ENCODE measurements at places on chromosomes 4 and X.

- no peak for DNase-seq
These were observed 208.8 kb downstream of the SH2D1A start for GRCh38 chrX:124555036-124555595.

GRCh38 chrX:20715176-20715575, 448.5 kb upstream of the RPS6KA3 start:
- no peak for DNase-seq

GRCh38 chr4:124757126-124757525, 44.6 kb upstream of the ANKRD50 start:
- DNase-seq: no peak

DNA sequence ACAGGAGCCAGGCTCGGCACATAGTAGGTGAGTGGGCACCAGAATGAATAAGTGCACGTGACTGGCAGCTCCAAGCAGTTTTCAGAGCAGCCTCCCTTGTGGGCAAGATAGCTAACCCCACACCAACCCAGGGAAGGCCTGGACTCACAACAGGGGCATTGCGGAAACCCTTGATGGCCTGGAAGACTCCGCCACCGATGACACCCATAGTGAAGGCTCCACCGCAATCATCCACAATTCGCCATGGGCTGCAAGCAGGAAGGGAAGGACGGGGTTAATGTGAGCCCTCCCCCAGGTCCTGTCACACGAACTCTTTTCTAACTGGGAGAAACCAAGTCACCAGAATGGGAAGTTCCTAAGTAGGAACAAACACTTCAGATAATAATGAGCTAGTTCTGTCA, 957 bp downstream of the TIMM17B start:
- no peak for DNase-seq

- DNase-seq: no peak
These were observed 684.9 kb upstream of the MAGEB2 start for GRCh38 chrX:29530501-29530900.

DNA sequence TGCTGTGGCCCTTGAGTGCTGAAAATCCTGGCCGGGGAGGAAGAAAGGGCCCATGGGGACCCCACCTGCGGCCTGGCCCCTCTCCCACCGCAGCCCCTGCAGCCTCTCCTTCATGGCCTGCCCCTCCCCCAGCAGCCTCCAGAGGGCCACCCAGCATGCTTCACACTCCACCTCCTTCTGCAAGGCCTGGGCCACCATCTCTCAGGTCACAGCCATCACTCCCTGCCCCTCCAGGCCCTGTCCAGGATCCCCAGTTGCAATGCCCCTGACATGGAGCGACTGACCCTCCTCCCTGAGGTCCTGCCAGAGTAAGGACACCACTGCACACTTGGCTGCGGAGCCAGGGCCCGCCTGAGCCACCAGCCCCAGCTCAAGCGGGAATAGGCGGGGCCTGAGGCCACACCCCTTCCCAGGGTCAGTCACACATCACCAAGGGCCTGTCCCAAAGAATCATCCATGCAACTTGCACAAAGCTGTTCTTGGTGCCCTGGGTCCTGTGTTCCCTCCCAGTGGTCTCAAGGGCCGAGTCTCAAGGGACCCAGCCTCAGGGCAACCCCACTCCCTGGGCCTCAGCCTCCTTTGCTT, 32.9 kb downstream of the CCNQ start:
- no peak for DNase-seq

DNA sequence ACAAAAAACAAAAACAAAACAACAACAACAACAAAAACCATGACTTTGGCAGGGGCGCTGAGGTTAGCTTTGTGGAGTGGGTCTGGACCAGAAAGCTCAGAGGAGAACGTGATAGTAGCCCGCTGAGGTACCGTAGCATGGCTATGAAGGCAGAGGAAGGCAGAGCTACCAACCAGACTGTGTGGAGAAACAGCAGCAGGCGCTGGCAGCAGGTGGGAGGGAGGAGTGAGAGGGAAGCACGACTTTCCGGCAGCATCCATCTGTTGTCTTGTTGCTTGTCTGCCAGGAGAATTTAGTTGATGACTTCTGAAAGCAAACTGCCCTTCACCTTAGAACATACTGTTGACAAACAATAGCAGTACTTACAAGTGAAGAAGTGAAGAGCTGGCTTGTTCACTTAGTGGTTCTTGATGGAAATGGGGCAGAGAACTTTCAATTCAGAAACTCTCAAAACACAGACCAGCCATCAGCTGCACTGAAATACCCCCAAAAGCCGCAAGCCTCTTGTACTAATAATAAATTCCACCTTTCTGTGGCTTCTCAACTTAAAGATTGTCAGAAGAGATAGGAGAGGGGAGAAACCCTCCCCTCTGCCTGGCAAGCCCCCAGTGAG, 447.2 kb downstream of the SLITRK2 start:
- DNase-seq: no peak

GRCh38 chr4:15963001-15963451, at the start of gene FGFBP2:
Gene FGFBP2 (minus strand): TSS chr4:15963175. CDS start chr4:15963129, 46 bp downstream.
- peak; percentile 39 for DNase-seq

- no peak for DNase-seq
These were observed 215.7 kb downstream of the GC start for GRCh38 chr4:71568131-71568530.

- DNase-seq: no peak
These were observed 204.8 kb upstream of the NUDT6 start for GRCh38 chr4:123127218-123127617.

DNA sequence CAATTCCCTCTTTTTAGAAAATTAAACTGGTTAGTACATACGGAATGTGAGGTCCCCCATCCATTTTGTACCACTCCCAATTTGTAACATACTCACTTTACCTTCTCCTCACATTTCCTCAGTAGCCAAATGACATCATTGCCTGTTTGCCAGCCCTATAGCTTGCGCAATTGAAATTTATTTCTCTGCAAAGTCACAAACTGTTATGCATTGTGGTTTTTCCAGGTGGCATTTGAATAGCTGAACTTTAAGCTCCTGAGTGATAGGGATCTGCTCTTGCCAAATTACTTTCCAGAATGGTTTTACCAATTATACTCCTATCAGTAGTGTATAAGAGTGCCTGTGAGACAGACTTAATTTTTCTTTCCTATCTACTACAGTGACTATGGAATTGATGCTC, 7.7 kb downstream of the COL4A5 start:
- no peak for DNase-seq

GRCh38 chrX:77160301-77160700, 286.9 kb upstream of the FGF16 start:
- DNase-seq: no peak

All from LoVo (cell line).